ENCODE measurements at places on chromosomes 13 and 19.
A peak's percentile ranks its signal among the peaks of the same experiment; 100 is the strongest.

- DNase-seq: no peak
Measured at GRCh38 chr13:23751195-23751594, 138.0 kb downstream of the MIPEP start.

DNA sequence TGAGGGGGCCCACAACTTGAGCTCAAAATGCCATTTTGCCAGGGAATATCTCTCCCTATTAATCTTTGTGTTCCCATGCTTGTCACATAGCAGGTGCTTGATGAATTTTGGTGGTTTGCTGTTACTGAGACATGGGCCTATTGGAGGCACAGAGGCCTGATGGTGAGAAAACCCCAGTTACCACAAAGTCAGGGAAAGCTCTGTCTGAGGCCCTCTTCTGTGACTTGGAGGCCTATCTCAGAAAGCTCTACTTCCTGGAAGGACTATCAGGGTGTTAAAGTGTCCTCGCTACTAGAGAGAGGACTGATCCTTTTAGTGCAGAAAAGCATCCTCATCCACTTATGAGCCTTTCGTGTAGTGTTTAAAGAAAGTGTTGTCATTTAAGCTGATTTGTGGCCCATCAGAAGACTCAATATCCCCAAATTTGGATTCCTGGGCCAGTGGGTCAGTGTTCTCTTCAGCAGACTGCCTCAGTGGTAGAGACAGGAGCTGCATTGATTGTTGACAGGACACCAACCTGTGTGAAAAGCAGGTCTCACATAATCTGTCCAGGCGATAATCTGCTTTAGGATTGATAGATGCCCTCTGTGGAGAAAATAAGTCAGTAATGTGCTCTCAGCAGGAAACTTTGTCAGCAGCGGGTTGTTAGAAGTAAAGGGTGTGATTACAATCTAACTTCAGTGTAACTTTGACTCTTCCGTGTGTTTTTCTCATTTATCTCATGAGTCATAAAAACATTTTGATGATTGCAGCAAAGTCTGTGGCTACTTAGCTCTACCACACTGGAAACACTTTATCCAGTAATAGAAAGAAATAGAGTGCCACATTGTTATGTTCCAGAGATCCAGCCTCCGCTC is 121.0 kb downstream of the AKAP11 start:
- no peak for DNase-seq

DNA sequence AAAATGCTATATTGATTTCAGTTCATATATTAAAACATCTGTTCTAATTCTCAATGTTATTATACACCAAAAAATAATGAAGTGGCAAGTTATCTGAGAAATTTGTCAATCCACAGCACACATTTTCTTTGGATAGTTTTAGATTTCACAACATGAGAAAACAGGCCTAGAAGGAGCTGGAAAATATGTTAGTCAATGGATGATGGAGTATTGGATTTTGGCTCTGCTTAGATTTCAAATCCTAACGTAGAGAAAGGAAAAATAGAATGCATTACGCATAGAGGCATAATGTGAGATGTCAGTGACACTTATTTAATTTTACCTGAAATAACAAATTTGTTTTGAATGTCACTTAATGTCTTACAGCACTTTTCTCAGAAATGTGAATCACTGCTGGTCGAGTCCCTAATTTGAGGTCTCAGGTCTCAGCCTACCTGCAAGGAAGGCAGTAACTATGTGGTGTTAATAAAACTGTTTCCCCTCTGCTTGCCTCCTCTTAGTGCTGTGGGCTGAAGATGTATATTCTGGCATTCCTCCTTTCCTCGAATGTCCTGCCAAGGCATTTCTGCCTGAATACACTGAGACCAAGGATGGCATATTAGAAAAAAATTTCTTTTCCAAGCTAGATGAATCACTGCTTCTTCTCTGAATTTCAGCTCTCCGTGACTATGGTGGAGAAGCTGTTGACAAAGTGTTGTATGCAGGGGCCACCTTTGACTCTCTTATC is 232.4 kb downstream of the POSTN start:
- DNase-seq: no peak

GRCh38 chr13:46804391-46804815 is 7.4 kb upstream of the ESD start:
- DNase-seq: no peak

DNA sequence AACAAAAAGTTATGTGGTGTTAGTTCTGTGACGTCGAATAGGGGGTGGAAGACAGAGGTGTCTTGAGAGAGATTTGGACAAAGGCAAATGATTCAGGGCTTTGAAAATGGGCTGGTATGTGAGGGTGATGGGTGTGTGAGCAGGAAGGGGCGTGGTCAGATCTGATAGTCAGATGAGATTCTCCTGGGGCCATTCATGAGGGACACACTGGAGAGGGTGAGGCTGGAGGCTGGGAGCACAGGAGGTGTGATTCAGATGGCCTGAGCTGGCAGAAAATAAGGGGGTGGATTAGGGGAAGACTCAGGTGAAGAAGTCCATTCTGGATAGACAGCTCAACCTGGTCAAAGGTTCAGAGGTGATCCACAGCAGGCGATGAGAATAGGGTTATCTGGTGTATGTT is 28.0 kb downstream of the CYP4F22 start:
- no peak for DNase-seq

- DNase-seq: peak; percentile 51
Measured at GRCh38 chr13:19818223-19818842, 35.6 kb upstream of the PSPC1 start.

GRCh38 chr19:5587071-5587455 is 19.3 kb upstream of the TINCR start:
- no peak for DNase-seq

- DNase-seq: no peak
Measured at GRCh38 chr19:10228920-10229319, 2.2 kb downstream of the S1PR2 start.

DNA sequence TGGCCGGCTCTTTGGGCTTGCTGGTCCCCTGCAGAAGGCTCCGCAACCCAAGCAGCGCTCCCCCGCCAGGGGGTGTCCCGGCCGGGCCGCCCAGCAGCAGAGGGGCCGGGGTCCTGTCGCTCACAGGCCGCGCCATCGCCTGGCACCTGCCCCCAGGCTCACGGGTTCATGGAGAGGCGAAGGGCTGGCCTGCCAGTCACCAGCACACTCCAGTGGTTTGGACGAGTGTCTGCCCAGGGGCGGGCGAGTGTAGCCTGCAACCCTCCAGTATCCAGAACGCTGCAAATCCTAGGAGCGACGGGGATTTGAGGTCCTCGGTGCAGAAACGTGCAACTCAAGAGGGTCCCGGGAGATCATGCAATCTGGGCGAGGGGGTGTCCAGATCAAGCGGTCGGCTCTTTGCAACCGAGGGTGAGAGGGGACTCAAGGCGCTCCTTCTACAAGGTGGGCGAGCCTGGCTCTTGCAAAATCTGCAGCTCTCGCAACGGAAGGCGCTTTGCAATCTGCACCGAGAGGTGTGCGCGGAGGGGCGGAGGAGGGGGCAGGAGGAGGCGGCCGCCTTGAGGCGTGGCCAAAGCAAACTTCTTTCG is at the start of gene DBP:
Gene DBP, minus strand, starts transcription at position 521 of the 590 bp plus-strand sequence. Its CDS starts 385 bp downstream, at position 136.
- no peak for DNase-seq

GRCh38 chr19:38233740-38234251 is 9.8 kb upstream of the DPF1 start:
- peak; percentile 86 for DNase-seq

DNA sequence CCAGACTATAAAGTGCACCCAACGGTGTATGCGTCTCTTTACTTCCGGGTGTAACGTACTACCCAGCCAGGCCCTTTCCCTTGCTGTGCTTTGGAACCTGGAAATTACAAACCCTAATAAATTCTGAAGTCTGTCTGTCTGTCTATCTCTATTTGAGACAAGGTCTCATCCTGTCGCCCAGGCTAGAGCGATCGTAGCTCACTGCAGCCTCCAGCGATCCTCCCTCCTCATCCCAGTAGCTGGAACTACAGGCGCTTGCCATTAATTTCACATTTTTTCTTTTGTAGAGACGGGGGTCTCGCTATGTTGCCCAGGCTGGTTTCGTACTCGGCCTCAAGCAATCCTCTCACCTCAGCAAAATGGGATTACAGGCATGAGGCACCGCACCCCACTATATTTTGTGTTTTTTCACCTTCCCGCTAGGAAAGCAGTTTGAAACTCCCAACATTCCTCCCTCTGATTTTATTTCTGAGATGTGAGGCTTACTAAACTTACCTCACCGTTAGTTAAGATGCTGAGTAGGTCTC is 469 bp upstream of the RNF6 start:
- DNase-seq: no peak

Measured in Peyer's patch (tissue), 4 donors.